AG09319 (cell line): ENCODE measurements at places on chromosomes 7 and 10.

GRCh38 chr10:93456480-93456879, 25.7 kb downstream of the MYOF start:
- no peak for DNase-seq

GRCh38 chr7:97454636-97455035, 277.2 kb upstream of the TAC1 start:
- DNase-seq = no peak

- no peak for DNase-seq
Measured at GRCh38 chr7:19932549-19933249, 159.3 kb upstream of the TMEM196 start.

DNA sequence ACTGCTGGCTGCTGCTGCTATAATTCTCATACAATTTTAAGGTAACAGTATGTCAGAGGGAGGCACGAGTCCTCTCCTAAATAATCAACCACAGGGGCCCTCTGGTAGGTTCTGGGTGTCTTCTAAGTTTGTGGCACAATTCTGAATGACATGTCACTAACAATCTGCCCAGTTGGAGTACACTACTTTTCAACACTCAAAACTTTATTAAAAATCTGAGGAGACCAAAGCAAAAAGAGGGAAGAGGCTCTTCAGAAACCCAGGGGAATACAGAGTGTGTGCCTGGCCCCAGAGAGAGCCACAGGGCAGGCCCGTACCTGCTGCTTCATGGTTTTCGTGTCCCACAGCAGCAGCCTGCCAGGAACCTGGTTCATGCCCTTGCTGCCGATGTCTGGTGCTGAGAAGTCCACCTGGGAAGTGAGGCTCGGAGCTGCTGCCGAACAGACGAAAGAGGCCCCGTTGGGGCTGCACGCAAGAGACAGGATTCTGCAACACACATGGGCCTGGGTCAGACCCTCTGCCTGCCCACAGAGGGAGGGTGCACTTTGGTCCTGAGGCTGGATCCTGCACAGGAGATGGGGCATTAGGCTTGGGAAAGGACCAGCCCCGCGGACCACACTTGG, 18.3 kb downstream of the WDR91 start:
- no peak for DNase-seq

DNA sequence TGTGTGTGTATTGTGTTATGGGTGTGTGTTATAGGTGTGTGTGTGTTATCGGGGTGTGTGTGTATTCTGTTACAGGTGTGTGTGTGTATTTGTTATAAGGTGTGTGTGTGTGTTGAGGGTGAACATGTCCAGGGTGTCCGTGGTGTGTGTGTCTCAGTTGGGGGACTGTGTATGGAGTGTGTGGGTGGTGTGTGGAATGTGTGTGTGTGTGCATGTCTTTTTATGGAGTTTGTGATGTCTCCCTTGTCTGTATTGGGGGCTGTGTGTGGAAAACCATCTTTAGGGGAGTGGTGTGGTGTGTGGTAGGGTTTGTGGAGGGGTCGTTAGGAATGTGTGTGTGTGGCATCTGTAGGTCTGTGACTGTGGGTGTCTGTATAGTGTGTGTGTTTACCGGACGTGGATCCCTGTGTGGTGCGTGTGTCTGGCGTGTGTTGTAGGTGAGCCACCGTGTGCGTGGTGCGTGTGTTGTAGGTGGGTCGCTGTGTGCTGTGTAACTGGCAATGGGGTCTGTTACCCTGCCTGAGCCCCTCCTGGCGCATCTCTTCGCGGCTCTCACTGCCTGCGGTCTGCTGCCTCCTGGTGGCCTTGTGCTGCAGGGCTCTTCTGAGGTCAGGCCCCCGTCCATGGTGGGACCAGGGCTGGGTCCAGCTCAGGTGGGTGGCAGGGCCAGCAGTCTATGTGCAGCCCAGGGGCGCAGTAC, 61.7 kb downstream of the PALD1 start:
- DNase-seq = no peak

DNA sequence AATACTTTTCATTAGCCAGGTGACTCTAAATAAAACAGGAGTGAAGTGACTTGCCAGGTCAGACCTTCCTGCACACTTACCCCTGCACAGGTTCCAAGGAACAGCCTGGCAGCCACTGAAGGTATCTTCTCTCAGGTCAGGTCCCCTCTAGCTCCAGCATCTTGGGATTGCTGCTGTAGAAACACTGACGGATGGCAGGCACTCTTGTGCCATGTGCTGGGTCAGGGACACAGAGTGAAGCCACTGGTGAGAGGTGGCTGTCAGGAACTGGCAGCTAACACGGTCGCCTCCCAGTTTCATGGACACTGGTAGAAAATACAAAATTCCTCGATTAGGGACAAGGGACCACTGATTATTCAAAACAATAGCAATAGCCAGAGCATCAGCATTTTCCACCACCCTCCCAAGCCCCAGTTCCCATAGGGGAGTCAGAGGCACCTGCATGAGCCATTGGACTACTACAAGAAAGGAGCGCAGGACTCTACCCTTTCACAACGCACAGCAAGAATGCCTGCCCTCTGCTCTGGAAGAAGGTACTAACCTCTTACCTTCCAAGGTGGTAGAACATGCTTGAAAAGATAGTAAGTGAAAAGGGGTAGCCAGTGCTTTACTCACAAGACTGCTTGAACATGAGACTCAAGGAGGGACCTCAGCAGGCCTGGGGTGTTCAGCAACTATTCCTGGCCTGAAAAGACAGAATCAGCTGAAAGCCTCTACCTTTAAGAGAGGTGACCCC, 5.1 kb upstream of the MYO1G start:
- DNase-seq = no peak

DNA sequence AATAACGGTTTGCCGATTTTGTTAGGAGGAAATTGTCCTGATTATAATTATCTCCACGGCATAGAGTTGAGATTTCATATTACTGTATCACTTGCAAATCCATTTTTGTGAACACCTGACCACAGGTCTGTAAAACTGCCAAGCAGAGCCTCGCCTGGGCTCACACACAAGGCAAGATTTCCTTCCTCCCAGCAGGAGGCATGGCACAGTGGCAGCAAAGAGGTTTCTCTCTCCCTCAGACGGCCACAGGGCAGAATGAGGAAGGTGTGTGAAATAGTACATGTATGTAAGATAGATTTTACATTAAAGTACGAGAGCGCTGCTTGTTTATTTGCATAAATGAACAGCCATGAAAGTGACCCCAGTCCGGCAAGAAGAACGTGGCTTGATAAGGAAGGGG, 130.1 kb downstream of the CELF2 start:
- DNase-seq = no peak

DNA sequence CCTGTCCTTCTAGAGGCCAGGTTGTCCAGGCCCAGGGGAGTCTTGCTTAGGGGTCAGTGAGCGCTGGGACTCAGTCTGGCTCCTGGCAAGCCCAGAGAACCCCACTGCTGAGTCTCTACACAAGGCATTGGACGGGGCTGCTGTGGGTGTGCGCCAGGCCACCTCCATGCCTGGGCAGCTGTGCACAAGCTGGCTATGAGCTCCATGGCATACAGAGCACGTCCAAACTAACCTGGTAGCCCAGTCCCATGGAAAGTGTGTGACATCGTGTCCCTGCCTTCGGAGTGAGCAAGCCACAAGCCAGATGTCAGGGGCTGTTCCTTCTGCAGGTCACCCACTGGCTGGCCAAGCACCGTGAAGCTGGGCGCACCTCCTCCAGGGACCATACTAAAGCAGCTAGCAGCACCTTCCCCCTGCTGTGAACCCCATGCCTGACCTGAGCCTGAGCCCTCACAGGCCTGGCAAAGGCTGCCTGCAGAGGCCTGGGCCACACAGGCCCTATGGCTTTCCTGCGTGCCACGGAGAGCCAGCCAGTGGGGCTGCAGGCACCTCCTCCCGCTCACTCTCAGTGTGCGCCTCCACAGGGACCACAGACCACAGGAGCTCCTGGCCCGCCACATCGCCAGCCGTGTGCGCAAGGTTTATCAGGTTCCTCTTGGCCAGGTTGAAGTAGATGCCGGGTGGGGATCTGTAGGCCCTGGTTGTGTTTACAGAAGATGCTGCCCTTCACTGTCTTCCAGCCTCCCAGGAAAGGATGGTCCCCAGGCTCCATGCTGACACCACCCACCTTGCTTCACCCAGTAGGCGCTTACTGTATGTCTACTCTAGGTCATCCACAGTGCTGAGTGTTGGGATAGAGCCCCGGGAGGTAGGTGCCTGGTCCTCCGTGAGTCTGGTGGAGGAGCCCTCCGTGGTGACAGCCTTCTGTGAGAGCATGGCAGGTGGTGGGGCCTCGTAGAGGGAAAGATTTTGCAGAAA, 219.7 kb downstream of the EBF3 start:
- DNase-seq = no peak

- DNase-seq = no peak
Measured at GRCh38 chr7:94042381-94042780, 38.2 kb upstream of the BET1 start.

- no peak for DNase-seq
Measured at GRCh38 chr10:70846795-70847194, 31.0 kb downstream of the SGPL1 start.

DNA sequence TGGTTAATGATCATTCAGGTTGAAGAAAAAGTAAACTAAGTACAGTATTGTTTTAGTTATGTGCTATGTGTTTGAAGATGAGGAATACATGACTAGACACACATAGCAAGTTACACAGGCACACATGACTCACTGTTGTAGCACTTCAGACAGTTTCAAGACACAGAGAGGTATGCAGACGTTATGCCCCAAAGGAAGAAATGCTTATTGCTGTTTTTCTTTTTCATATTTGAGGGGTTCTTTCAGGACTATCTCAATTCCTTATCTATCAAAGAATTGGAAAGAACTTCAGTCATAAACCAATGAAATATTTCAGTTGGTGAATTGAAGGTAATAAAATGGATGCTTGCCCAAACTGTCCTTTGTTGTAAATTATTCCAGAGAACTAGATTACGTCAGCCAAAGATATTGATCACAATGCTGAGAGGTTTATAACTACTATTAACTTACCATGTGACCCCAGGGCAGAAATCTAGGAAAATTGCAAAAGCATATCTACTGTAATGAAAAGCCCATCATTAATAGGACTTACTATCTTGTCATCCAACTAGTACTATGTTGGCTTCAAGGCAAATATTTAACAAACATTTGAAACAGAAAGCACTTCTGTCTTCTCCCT, 61.2 kb upstream of the CAPZA2 start:
- DNase-seq = no peak

DNA sequence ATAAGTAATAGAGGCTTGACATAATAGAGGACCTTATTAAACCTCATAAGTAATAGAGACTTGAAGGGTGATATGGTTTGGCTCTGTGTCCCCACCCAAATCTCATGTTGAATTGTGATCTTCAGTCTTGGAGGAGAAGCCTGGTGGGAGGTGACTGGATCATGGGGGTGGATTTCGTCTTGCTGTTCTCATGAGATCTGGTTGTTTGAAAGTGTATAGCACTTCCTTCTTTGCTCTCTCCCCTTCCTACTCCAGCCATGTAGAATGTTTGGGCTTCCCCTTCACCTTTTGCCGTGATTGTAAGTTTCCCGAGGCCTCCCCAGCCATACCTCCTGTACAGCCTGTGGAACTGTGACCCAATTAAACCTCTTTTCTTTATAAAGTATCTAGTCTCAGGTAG, 8.6 kb downstream of the KIFBP start:
- DNase-seq = no peak

GRCh38 chr10:22491931-22492615, 146.8 kb downstream of the SPAG6 start:
- DNase-seq = no peak

DNA sequence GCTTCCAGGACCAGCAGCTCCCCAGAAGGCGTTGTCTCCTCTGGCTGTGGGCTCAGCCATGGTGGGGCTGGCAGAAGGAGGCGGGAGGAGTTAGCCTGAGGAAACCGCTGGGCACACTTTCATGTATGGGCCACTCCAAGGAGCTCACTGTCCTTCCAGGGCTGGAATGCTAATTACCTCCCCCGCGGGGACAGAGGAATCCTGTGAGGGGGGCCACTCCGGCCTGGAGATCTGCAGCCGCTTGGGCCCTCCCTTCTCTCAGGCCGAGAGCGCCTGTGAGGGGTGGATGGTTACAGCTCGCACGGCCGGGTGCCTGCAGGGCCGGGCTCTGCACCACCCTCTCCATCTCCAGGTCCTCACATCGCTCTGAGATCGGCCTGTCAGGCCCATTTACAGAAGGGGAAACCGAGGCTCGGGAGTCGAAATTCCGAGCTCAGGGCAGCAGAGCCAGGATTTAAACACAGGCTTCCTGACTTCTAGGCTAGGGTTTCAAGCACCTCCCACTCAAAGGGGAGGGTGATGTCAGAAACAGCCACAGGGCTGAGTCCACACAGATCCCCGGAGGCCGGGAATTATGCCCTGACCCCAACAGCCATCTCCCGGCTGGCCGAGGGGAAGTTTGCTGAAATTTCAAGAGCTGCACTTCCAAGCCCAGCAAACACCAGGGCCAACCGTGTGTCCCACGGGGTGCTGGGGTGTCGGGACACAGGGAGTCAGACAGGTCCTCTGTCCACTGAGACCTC, 59.1 kb downstream of the PDGFA start:
- no peak for DNase-seq

DNA sequence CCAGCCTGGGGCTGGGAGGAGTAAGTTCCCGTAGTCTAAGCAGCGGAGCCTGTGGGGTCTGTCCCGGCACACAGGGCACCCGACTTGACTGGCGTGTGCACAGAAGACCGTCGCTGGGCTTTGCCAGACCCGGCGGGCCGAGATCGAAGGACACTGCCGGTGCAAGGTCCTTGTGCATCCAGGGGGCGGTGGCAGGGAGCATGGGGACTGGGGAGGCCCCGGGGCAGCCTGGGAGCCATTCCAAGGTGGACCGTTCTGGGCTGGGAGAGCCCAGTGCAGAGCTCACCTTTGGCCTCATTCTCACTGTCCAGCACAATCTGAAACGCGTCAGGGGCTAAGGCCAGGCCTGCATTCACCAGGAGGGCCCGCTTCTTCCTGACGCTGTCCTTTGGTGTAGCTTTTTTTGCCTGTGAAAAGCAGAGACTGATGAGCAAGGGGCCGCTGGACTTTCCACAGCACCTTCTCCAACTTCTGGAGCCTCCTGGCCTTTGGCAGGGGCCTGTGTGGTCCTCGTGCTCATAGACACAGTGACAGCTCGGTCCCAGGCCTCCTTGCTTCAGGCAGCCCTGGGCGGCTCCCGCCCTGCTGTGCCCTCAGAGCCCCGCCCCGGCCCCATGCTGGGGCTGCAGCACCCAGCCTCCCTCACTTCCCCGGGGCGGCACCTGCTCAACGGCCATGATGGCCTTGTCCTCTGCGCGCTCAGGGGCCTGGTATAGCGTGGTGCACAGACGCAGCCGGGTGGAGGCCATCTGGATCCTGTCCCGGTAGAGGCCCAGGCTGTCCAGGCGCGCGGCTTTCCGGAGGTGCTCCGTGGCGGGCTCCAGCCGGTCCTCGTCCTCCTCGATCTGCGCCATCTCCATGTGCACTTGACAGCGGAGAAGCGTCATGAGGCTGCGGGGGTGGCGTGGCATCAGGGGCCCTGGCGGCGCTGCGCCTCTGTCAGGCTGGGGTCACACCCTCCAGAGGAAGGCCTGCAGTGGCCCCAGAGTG, 20.3 kb downstream of the CFAP46 start:
- DNase-seq = no peak

- no peak for DNase-seq
Measured at GRCh38 chr7:17910377-17910776, 29.9 kb downstream of the SNX13 start.
